ENCODE measurements at places on chromosomes 1 and 21.

- no peak for DNase-seq
Observed at GRCh38 chr1:200079232-200079940, 51.9 kb downstream of the NR5A2 start.

DNA sequence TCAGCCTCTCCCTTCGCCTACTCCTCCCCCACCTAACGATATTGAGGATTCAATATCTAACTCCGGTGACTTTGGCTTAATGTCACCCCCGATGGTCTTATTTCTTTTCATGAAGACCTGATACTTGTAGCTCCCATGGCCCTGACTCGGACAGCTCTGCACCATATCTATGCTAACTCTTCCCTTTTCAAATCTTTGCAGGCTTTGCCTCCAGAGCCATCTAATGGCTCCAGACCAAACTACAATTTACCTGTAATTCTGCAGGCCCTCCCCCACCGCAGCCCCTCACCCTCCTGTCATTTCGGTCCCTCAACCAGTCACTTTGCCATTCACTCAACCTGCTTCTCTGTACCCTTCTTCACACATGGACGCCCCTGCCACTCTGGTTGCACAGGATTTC, 7.9 kb upstream of the GSTM5 start:
- no peak for DNase-seq

DNA sequence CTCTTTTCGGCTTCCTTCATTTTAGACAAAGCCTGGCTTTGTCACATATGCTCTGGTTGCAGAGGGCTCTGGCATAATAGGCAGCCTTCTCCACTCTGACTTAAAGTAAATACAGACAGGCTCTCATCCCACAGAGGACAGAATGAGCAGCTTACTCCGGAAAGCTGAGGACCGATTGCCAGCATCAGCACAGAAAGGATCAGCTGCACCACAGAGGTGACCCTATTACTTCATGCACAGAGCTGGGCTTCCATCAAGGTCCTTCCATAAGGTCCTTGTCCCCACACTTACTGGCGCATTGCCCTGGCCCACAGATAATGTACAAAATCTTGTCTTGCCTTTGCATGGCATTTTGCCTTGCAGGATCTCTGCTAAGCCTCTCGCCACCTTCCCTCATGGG, 67.6 kb downstream of the SEC16B start:
- DNase-seq, result no peak

- no peak for DNase-seq
Observed at GRCh38 chr1:2462819-2463218, 13.3 kb upstream of the PLCH2 start.

GRCh38 chr1:55285834-55286233, 70.7 kb upstream of the USP24 start:
- DNase-seq, result no peak

DNA sequence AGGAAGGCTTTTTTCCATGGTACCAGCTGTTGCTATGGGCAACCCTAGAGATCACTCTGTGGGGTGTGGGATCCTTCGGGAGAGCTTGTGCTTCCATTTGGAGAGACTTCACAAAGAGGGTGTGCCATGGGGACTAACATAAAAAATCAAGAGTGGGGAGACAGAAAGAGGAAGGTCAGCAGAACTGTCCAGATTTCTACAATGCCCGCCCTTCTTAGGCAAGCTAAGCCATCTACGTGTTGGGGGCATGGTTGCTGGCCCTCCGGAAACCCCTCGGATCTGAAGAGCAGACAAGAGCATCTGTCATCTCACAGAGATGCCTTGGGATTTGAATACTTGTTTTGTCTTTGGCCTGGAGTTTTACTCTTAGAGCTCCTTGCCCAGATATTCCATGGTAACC, 83.9 kb upstream of the ZNF648 start:
- DNase-seq, result no peak

GRCh38 chr1:88744142-88744541, 60.1 kb downstream of the PKN2 start:
- no peak for DNase-seq

- DNase-seq, result no peak
Observed at GRCh38 chr21:37734846-37735245, 181.4 kb downstream of the KCNJ6 start.

DNA sequence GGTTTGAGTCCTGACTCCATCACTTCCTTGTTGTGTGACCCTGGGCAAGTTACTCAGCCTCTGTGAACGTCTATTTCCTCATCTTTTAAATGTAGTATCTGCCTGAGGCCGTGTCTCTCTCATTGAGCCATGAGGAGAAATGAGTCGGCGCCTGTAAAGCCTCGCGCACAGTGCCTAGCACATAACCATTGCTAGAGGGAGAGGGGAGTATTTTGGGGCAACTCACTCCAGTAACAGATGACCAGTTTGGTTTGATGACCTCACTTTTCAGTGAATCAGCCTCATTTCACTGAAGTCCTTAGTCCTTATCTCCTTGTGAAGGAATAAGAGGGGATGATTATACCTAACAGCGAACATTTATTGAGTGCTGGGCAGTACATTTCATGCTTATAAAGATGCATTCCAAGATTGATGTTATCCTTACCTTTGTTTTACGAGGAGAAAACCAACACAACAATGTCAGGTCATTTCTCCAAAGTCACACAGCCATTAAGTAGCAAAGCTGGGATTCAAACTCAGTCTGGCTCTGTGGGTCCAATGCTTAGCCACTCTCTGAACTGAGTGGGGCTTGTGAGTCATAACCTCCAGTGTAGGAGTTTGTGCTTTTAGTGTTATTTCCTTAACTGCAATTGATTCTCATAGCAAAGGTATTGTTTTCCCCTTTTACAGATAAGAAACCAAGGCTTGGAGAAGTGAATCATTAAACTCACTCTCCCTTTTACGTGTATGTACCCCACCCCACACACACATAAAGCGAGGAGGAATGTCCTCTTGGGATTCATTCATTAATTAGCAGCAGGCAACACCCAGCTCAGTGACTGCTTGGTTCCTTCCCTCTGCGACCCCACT, 25.9 kb downstream of the KCNC4 start:
- no peak for DNase-seq

- no peak for DNase-seq
Observed at GRCh38 chr1:167229719-167230385, 9.2 kb downstream of the POU2F1 start.

DNA sequence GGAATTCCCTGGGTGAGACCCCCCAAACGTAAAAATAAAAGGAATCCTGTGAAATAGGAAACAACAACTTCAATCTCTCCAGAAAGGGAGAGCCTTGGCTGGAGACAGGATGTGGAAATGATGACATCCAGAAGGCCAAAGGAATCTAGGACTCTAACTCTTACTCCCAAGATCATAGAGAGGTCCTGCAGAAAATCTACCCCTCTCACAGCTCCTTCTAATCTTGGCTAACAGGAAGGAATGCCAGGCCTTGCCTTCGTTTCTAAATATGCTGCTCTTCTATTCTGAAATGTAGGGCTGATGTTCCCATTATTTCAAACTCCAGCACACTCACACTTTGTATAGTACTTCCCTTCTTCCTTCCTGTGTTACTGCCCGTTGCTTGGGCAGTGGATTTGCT, 40.7 kb downstream of the ARHGEF11 start:
- no peak for DNase-seq

- DNase-seq, result peak; percentile 11
Observed at GRCh38 chr1:2789164-2789985, 12.1 kb downstream of the TTC34 start.

- no peak for DNase-seq
Observed at GRCh38 chr1:229665912-229666558, 40.0 kb downstream of the URB2 start.

DNA sequence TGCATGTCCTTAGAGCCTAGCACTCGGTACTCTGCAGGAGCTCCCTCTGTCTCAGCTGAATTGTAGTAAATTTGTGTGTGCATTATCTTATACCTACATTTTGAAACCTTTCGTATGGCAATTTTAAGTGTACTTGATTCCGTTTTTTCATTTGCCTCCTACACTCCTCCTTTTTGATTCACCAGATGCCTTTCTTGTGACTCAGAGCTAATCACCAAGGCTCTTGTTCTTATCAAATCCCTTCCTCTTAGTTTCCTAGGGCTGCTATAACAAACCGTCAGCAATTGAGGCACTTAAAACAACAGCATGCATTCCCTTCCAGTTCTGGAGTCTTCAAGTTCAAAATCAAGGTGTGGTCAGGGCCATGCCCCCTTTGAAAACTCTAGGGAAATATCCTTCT, 261.0 kb downstream of the ASTN1 start:
- no peak for DNase-seq

- no peak for DNase-seq
Observed at GRCh38 chr1:103362348-103363007, 163.0 kb upstream of the RNPC3 start.

GRCh38 chr1:193265716-193266115, 79.3 kb upstream of the B3GALT2 start:
- no peak for DNase-seq

DNA sequence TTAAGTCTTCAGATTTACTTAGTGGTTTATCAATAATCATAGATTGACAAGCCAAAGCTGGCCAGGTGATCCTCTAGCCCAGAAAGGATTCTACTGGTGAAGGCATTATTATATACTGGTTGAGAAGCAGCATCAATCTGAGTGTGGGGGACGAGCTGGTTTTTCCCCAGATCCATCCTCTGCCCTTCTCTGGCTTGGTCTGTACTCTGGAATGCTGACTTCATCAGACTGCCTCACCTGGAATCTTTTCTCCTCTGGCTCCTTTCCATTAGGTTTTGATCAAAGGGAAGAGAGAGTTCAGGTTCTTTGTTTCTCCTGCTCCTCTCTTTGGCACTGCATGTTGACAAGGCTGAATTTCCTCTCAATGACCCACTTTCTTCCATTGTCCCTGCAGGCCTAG, 93.9 kb downstream of the KCTD3 start:
- DNase-seq, result no peak

DNA sequence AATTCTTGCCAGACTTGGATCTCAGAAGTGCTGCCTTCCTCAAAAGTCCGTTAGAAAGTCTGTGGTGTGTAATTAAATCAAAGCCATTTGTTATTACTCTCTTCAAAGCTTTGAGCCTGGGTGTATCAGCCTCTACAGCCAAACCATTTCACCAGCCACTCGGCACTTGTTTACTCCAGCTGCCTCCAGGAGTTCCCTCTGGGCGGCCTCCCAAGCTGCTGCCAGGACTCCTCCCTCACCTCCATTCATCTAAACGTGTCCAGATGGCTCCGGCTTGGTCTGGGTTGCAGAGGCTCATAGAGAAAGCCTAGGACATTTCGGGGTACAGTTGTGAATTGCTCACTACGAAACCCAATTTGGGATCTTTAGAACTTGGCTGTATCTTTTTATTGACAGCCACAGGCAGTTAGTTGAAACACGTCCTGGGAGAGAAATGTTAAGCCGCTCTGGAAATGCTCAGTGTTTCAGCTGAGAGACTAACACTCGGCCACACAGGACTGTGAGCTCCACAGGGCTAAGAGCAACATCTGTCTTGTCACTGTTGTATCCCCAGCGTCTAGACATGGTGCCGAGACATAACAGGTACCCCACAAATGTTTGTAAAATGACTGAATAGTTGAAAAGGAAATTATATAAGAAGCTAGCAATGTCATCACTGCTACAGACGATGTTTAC, 116.9 kb upstream of the NGF start:
- no peak for DNase-seq

DNA sequence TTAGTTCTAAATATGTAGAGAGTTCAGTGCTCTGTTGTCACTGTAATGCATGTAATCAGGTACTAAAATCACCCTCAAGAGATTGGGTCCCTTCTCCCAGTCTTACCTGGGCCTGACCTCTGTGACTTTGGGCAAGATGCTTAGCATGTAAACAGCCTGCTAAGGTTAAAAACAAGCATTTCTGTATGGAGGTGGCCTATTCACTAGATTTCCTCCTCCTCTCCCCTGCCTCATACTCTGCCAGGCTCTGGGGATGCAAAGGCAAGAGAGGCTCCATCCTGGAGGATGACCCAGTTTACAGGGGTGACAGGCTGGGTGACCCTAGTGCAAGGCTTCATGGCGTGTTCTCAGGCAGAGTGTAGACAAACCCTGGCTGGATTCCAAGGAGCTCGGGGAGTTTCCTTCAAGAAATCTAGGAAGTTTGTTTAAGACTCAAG, 28.8 kb downstream of the VANGL2 start:
- no peak for DNase-seq

- no peak for DNase-seq
Observed at GRCh38 chr1:25683731-25684130, 67.1 kb downstream of the MAN1C1 start.

GRCh38 chr1:23166854-23167253, 1.8 kb downstream of the LUZP1 start:
- no peak for DNase-seq

DNA sequence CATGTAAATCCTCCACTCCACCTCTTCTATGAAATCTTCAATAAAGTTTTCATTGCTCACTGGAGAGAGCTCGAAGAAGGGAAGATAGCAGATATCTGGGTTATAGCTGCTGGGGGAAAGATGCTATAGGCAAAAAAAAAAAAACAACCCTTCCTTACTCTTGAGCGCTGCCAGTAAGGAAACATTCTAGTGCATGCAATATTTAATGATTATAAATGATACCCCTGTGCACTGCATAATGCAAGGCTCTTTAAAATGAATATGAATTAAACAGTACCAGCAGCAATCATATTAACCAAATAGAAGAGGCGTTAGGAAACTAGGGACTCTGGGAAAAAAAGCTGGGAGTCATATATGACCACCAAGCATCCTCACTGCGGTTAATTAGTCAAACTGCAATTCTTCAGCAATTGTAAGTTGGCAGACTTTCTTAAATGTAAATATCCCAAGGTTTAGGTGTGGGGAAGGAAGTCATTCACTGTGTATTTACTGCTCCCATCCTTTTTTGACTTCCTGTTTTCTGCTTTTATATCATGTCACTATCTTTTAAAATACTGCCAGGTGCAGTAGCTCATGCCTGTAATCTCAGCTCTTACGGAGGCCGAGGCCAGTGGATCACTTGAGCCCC, 3.7 kb upstream of the DMRTB1 start:
- no peak for DNase-seq

DNA sequence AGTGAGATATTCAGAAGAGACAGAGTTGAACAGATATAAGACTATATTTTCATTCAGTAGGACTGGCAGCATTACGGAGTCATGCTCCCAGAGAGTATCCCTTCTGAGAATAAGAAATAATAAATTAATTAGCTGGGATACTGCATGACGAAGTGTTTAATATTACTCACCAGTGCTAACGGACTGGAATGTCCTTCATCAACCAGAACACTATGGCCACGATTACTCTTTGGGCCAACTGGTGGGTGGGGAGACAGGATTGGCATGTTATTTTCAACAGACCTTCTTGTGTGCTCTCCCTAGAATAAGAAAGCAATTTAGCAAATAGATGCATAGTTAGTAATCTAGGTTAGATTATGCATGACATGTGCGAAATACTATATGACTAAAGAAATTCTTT, 32.4 kb downstream of the ERICH3 start:
- DNase-seq, result no peak

DNA sequence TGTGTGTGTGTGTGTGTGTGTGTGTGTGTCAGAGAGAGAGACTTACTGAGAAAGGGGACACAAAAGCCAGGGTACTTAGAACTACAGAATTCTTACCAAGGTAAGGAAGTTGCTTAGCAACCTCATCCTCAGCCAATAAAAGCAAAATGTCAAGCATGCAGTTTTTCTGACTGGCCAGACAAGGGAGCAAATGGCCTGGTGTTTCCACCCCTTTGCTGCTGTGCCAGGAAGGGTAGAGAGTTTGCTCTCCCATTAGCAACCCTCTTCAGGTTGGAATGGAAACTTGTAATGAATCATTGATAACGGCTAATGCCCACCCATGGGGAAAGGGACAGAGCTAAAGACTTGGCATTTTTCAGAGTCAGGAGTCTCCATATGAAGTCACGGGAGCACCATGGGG, 10.6 kb downstream of the RXRG start:
- DNase-seq, result no peak

- peak; percentile 82 for DNase-seq
Observed at GRCh38 chr1:2231532-2232254, 3.6 kb downstream of the SKI start.

Measured in activated T-cell treated with anti-CD3 and anti-CD28 coated beads, Interleukin-2, amount 50 U/mL, for 1 hour (primary cell).